ENCODE measurements at places on chromosomes 2 and 18. TPM values are rescaled to one million over a fixed set of nuclear protein-coding genes. Genes with fewer than 3 reads are reported as not detected.

RNF125 gene
- total RNA-seq = 0.65 TPM

FHOD3 gene
- total RNA-seq = 3.0 TPM

NYAP2 gene
- total RNA-seq = not detected

CCDC74A gene
- 15.1 TPM for total RNA-seq

LDLRAD4 gene
- 0.54 TPM for total RNA-seq

SERPINB3 gene
- not detected for total RNA-seq

CD8B2 gene
- not detected for total RNA-seq

GPBAR1 gene
- not detected for total RNA-seq

LIPG gene
- total RNA-seq = 3.2 TPM

OSBPL6 gene
- total RNA-seq = 5.2 TPM

CNDP1 gene
- not detected for total RNA-seq

ZBTB7C gene
- total RNA-seq = 0.41 TPM

RRM2 gene
- 91.4 TPM for total RNA-seq

ROCK2 gene
- 92.9 TPM for total RNA-seq

MAB21L4 gene
- total RNA-seq = not detected

PUM2 gene
- total RNA-seq = 25.7 TPM

HOXD9 gene
- not detected for total RNA-seq

CDH20 gene
- total RNA-seq = 0.09 TPM

ACMSD gene
- not detected for total RNA-seq

Measured in fibroblast of the aortic adventitia (primary cell).